NCI-H748 treated with DMSO at 0.1 percent for 48 hours (cell line): ENCODE measurements at places on chromosomes 6 and 20.

DNA sequence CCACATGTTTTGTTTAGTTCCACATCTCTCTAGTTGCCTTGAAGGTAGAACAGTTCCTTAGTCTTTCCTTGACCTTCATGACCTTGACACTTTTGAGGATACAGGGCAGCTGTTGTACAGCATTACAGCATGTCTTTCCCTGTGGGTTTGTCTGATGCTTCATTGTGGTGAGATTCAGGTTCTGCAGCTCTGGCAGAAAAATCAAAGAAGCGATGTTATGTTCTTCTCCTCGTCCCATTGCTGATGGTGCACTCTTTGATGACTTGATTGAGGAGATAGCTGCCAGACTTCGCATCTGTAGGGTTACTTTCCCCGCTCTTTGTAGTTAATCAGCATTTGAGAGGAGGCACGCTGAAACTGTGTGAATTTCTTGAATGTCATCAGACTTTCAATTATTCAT, 12.0 kb downstream of the CEBPB start:
- DNase-seq: no peak

- peak; percentile 53 for DNase-seq
Observed at GRCh38 chr6:113127786-113128419, 729.2 kb upstream of the MARCKS start.

DNA sequence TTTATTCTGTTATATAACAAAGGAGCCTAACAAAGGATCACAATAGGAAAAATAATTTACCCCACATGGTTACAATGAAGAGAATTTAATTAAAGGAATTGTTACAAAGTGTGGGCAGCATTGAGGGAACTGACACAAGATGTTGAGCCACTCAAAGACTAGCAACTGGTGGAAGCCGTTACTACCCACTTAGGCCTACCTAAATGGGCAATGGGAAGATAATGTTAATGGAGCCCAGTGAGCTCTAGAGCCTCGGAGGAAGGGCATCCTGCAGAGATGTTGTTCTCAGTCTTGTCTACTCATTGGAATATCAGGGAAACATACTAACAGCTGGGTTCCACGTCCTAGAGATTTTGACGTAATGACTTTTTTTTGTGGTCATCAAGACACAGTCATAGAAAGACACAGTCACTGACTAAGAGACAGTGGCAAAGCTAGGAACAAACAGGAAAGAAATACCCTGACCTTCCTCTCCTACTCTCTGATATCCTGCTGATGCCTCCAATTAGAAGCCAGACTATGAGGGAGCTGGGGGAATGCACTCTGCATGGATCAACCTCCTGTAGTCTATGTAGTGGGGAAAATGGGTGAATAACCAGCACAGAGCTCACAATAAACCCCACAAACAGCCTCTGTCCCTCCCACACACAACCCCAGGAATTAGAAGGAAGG, 523.8 kb upstream of the FLRT3 start:
- DNase-seq: peak; percentile 59

GRCh38 chr6:132634796-132635195, 10.7 kb upstream of the TAAR2 start:
- no peak for DNase-seq

GRCh38 chr20:48550814-48551213, 277.0 kb downstream of the PREX1 start:
- DNase-seq: no peak

DNA sequence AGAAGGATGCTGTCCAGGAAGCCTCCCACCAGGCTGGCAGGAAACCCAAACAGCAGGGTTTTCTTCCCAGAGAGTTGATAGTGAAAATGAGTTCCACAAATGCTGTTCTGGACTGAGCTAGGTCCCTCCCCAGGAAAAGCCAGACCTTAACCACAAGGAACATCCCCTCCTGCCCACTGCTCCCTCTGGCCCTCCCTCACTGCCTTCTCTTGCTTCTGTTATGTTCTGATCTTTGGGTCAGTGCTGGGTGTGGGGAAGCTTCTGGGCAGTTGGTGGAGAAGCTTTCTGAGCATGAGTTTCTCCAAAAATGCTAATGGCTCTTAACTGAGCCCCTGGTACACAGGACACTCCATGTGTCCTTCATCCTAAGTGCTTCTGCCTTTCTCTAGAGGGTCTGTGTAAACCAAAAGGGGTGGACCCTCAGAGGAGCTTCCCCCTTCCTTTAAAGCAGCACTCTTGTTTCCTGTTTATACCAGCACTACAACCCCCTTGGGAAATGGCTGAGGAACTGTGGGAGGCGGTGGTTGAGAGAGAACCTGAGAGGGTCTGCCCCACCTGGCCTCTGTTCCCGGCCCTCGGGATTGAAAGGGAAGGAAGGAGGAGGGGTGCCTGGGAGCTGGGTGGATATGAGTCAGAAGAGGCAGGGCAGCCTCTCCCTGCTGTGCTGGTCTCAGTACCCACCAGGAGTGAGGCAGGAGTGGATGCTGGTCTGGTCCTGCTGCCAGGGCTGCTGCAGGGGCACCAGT, 42.0 kb downstream of the CDS2 start:
- no peak for DNase-seq

- DNase-seq: no peak
Observed at GRCh38 chr6:53611889-53612288, 53.7 kb downstream of the KLHL31 start.

DNA sequence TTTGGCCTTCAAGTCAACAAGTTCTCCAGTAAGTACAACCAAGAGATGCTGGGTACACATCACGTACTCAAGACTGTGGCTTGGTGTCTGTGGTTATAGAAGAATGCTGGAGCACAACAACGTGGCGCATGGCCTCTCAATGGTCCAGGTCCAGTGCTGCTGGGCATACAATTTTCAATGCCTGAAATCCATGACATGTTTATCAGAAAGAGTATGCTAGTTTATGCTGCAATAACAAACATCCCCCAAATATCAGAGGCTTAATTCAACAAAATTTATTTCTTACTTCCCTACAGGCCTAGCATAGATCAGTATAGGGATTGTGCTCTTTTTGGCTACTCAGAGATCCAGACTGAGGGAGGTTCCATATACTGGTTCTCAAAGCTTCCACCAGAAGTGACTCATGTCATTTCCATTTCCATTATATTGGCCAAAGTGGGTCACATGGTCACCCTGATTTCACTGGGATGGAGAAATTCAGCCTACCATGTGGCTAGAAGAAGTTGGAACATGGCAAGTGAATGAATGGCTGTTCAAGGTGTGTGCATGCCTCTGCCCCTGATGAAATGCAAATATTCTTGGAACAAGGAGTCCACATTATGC, 33.3 kb upstream of the KIF16B start:
- no peak for DNase-seq

DNA sequence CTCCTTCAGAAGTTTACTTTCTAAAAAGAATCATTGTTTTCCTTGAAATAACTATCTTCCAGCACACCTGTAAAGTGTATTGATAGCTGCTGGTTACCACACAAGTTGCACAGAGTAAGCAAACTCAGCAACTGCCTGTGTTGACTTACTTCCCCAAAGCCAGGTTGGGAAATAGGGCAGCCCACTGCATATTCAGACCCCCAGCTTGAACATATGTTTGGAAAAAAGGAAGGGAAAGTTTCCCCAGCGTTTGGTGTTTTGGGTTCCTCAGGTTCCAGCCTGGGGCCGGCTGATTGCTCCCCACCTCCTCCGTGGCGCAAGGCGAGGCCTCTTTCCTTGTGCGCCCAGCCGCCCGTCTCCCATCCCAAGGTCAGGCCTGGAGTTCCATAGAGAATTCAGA, 70.1 kb upstream of the QKI start:
- no peak for DNase-seq

GRCh38 chr6:118558464-118559217, 10.5 kb downstream of the PLN start:
- DNase-seq: no peak

DNA sequence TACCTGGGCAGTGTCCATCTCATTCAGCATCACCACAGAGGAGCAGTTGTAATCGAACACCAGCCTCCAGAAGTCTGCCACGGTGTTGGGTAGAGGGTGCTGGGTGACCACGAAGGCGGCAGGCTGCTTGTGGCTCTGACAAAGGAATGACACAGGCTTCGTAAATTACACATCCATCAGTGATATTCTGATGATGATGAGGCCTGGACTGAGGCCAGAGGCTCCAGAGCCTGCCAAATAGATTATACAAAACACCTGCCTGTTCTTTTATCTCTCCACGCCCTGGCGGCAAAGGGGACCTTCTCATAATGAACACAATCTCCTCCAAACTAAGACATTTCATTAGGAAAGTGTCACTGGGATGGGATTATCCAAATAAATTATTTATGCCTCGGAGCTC, 480.2 kb upstream of the CHD6 start:
- peak; percentile 89 for DNase-seq

DNA sequence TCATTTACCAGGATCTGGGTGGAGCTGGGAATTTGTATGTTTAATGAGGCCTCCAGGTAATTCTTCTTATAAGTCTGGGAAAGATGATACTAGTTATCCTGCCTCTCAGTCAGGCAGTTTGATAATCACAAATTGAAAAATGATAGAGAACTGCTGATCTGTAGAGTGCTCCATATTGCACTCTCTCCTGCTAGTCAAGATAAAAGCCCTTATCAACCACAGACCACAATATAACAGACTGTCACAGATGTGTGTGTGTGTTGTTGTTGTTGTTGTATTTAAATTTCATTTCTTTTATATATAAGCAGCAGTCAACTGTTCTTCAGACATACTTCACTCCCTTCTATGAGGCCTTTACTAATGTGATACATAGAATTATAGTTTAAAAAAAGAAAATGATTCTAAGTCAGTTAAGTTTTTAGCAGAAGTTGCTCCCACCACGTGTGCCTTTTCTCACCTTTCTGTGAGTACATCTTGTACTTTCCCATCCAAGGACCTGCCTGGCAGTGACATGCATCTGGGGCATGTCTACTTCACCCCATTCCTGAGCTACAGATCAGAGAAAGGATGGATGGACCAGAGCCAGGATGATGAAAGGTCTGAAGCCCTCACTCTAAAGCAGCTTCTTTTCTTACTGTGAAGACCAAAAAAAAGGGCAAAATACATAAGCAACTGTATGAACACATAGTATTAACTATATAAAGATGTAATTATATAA, 29.8 kb downstream of the TENT5A start:
- DNase-seq: no peak

- no peak for DNase-seq
Observed at GRCh38 chr6:29236060-29236459, 65.4 kb downstream of the OR2J2 start.

GRCh38 chr6:139881728-139882211, 507.3 kb upstream of the CITED2 start:
- peak; percentile 41 for DNase-seq

GRCh38 chr6:138765896-138766655, 7.5 kb upstream of the CCDC28A start:
- DNase-seq: peak; percentile 29

DNA sequence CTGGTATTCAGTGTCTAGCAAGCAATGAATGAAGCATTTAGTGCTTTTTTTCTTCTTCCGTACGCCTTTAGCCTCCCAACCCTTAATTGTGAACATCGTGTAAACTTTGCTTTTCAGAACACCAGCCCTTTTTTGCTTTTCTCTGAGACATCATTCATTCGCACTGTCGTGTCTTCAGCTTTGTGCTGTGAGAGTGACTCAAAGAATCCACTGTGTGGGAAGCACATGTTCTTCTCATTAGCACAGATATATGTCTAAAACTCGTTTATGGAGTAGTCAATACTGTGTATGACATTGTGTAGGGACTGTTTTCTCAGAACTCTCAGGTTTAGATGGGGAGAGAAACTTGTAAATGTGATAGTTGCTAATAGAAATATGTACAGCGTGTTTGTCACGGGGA, 279.1 kb downstream of the FARS2 start:
- no peak for DNase-seq

- no peak for DNase-seq
Observed at GRCh38 chr6:12735786-12736185, 19.2 kb downstream of the PHACTR1 start.

DNA sequence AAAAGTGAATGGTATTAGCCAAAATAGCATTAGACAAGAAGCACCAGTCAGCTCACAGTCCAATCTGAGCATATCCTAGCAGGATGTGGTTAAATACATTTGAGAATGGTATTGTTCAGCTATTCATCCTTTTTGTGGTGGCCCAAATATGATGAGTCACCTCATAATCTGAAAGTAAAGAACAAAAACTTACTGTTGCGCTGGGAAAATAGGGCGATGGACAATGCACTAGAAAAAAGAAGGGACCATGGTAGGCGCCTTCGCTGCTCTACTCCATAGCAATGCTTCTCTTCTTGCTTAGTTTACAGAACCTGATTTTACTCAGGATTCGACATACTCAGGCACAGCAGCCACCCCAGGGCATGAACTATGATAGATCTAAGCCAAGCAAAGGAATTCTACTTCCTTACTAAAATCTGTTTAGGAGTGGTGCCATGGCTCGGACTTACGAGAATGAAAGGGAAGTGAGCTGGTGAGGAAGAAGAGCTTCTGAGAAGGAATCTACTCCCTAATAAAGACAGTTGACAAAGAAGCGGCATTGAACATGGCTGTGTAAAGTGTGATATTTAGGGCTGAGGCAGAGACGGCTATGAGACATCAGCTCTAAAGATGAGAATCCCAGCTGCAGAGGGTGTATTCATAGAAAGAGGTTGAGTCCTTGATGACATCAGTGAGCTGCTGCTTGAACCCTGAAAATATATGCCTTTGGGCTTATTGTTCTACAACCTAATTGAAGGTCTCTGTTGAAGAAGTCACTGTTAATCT, 16.6 kb upstream of the FBXO9 start:
- DNase-seq: no peak

- DNase-seq: peak; percentile 93
Observed at GRCh38 chr6:20704325-20705025, 170.2 kb downstream of the CDKAL1 start.

- peak; percentile 68 for DNase-seq
Observed at GRCh38 chr20:59835448-59836395, 97.7 kb downstream of the SYCP2 start.

GRCh38 chr6:22784601-22785410, 215.4 kb downstream of the HDGFL1 start:
- DNase-seq: no peak

GRCh38 chr6:15961635-15962448, 167.0 kb upstream of the MYLIP start:
- DNase-seq: no peak

- DNase-seq: no peak
Observed at GRCh38 chr6:4707011-4707410, 69.2 kb upstream of the CDYL start.

GRCh38 chr6:119739769-119740168, 390.2 kb upstream of the MAN1A1 start:
- DNase-seq: no peak

DNA sequence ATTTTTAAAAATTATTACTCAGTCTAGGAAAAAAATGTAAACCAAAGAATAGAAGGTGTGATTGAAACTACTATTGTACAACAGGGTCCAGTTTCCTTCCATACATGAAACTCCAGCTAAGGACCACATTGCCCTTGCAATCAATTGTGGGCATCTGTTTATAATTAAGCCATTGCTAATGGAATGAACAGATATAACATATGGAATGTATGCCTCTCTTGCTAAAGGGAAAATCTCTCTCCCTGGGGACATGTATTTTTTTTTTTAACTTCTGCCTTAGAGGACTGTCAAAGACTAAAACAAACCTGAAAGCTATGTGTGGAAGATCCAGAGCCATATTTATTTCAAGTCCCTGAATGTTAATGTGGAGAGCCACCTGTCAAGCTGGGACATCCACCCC, 336.8 kb upstream of the MANEA start:
- no peak for DNase-seq
